ENCODE measurements at places on chromosomes 5 and 9.

DNA sequence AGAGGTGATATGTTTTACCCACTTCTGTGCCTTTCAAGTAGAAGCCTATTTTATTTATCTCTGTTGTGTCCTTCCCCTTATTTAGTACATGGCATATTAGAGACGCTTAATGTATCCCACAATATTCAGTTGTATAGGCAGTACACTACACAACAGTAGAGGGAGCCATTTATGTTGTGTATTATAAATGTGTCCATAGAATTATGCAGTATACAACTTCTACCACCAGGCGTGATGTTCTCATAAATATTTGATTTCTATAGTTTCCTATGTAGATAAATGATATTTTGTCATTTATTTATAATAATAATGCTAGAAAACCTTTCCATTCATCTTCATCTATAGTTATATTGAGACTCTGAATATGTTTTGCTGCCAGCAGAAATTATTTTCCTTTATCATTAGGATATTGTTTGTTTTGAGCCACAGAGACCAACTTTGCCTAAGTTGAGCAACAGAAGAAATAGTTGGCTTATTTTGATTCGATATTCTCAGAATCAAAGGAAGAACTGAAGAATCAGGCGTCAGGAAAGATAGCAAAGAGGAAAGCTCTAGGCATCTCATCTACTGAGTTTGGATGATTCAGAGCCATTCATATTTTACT, 81.7 kb downstream of the ADAMTS19 start:
- DNase-seq, result no peak

- DNase-seq, result peak; percentile 47
Measured at GRCh38 chr5:16894236-16895057, 41.6 kb downstream of the MYO10 start.

GRCh38 chr5:88979726-88980125, 96.7 kb upstream of the MEF2C start:
- no peak for DNase-seq

DNA sequence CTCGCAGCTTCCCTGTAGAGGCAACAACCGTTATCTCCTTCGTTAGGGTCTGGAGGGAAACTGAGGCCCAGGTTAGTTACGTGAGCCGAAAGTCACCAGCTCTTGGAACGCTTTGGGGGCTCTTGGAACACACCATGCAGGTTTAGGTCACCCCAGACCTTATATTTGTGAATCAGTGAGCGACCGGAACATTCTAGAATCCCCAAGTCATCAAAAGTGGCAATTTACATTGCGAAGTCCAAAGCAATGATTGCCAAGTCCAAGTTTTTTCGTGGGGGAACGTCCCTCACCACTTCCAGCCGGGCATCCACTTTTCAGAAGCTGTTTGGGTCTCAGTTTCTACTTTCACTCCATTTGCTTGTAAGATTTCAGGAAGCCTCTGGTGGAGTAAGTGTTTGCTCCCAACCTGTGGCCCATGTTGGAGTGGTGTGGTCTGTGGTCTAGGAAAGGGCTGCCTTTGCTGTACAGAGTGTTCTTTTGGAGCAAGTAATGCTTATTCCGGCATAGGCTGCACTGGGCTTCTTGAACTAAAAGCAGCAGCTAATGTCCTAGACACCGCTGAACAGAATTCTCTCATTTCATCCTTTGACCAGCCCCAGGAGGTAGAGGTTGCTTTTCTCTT, 32.8 kb upstream of the SPRY4 start:
- no peak for DNase-seq

DNA sequence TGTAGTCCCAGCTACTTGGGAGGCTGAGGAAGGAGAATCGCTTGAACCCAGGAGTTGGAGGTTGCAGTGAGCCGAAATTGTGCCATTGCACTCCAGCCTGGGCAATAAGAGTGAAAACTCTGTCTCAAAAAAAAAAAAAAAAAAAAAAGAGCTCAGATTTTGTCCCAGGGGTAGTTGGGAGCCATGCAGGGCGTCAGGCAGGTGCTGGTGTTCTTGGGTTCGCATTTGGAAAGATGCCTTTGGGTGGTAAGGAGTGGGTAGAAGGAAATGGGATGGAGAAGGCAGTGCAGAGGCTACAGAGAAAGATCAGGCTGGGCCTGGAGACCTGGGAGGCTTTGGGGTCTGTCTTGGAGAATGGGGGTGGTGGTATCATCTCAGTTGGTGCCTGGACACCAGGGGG, 23.9 kb downstream of the ADGRD2 start:
- no peak for DNase-seq

GRCh38 chr5:156515803-156516360, 188.9 kb downstream of the SGCD start:
- DNase-seq, result peak; percentile 3

DNA sequence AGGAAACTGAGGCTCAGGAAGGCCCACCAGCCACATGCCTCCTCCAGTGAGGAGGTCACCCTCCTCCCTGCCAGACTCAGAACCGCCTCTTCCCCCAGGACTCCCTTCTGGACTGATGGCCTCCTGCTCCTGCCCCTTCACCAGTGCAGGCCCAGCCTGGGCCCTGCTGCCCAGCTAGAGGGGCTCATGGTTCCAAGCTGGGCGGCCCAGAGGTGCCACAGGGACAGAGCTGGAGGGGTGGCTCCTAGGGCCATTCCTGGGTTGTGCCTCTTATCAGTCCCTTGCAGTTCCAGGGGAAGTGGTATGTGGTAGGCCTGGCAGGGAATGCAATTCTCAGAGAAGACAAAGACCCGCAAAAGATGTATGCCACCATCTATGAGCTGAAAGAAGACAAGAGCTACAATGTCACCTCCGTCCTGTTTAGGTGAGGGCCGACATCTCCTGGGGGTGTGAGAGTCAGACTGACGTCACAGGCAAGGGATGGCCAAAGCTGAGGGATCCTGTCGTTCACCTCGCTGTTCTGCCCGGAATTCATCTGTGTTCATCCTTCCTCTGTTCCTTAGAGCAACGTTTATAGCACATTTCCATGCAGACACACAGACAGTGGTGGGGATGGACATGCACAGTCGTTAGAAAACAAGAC, 819 bp downstream of the LCN2 start:
- no peak for DNase-seq

DNA sequence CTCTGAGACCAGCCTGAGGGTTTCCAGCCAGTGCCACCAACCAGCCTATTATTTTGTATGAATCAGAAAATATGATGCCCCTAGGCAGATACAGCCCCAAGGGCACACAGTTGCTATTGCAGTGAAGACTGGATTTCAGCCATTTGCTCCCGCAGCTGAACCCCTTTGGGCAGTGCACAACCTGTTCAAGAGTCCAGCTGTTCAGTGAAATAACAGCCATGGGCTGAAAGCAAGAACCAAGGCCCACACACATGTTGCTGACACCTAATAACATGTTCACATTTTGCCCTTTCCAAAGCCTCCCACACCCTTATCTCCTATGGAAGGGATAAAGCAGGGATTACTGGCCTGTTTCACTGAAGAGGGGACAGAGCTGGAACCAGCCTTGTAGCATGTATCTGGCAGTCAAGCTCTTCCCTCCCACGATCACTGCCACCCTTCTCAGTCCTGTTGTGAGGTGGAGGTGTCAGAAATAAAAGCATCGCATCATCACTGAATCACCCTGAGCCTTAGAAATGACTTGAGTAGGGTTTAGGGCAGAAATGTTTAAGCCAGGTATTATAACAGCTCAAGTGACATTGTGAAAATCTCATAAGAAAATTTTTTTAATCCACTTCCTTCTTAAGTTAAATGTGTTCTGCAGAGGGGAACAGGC, 137.1 kb upstream of the FSTL4 start:
- no peak for DNase-seq

GRCh38 chr9:135308821-135309762, 170.5 kb upstream of the PPP1R26 start:
- peak; percentile 22 for DNase-seq

GRCh38 chr5:922436-923280, 30.0 kb downstream of the TRIP13 start:
- no peak for DNase-seq

- no peak for DNase-seq
Measured at GRCh38 chr9:91122755-91123154, 239.0 kb downstream of the AUH start.

- no peak for DNase-seq
Measured at GRCh38 chr9:96515621-96516470, 65.9 kb downstream of the HABP4 start.

DNA sequence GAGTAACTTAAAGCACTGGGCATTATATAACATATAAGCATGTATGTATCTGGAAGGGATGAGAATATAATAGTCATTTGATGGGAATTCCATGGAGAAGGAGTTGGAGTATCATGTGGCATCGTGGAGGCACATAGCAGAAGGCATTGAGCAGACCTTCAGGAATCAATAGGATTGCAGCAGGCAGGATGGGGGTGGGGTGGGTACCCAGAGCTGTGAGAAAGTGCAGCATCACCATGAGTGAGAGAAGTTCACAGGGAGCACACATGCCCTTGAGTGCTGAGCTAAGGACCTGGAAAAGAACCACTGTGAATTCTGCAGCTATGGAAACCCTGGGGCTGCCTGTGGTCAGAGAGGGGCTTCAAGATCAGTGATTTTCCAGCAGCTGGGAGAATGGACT, 57.3 kb downstream of the MED10 start:
- DNase-seq, result no peak

DNA sequence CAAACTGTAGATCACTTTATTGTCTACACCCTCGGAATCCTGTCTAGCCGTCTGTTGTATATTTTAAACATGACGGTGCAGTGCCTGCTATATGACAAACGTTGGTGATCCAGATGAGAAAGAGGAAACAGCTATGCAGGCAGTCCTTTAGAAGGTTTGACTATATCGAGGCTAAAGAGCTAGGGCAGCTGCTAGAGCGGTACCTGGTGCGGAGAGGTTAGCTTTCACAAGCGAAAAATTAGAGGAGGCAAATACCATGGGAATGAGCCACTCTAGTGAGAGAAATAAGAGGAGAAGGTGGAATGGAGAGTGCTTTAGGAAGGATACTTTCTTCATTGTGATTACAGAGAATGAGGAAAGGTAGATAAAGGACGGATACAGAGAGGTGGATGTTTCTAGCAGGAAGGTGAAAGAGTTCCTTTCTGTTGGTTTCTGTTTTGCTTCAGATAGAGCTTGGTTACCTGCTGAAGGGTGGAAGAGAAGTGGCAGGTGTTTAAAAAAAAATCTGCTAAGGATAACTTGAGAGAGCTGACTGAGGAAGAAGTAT, 959 bp upstream of the FBXL17 start:
- DNase-seq, result no peak

- DNase-seq, result no peak
Measured at GRCh38 chr9:97980479-97980803, 2.7 kb upstream of the ANP32B start.

- DNase-seq, result no peak
Measured at GRCh38 chr5:24265306-24265705, 379.5 kb downstream of the CDH10 start.

GRCh38 chr5:91146905-91147600, 236.1 kb downstream of the ARRDC3 start:
- DNase-seq, result no peak

DNA sequence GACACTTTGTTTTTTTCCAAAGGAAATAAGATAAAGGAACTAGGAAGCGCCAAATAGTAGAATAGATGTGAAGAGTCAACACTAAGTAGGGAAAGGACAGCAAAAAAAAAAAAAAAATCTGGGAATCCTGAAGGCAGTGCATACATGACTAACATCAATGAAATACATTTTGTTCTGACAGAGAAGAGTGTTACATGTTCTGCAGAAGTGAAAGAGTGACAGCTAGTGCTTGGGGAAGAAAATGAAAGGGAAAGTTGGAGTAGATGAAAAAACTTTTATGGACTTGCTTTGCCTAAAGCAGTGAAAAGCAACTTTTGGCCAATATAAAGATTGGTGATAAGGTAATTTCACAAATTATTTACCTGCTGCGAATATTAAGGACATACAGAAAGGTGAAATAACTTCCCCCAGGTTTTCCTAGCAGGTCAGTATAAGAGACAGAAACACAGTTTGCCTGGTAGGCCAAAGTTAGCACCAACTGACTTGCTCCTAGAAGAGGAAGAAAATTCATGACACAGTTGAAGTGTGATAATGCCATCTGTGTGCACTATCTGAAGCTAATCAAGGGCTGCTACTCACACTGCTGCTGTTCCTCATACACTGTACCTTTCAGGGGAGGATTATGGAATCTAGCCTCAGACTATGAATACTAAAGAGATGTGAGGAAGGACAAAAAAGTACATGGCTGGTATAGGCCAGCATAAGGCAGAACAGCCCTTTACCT, 38.6 kb downstream of the RANBP6 start:
- no peak for DNase-seq

DNA sequence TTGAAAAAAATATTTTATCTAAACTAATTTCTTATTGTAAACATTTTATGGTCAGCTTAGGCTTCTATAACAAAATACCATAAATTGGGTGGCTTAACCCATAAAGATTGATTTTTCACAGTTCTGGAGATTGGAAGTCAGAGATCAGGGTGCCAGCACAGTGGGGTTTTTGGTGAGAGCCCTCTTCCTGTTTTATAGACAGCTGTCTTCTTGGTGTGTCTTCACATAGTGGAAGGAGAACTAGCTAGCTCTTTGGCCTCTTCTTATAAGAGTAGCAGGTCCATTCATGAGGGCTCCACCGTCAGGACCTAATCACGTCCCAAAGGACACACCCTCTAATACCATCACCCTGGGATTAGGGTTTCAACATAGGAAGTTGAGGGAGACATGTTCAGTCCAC, 26.6 kb downstream of the OTULINL start:
- DNase-seq, result no peak

- DNase-seq, result no peak
Measured at GRCh38 chr5:35096216-35096615, 48.5 kb upstream of the AGXT2 start.

GRCh38 chr5:5481206-5481605, 58.7 kb downstream of the ICE1 start:
- DNase-seq, result no peak

- no peak for DNase-seq
Measured at GRCh38 chr5:155471027-155471426, 457.5 kb downstream of the KIF4B start.

- no peak for DNase-seq
Measured at GRCh38 chr5:58273711-58274110, 186.2 kb downstream of the PLK2 start.

- no peak for DNase-seq
Measured at GRCh38 chr5:13613621-13614020, 330.9 kb downstream of the DNAH5 start.

Data from H7 (cell line).